ENCODE measurements at places on chromosomes 12 and 14. TPM values are rescaled to one million over a fixed set of nuclear protein-coding genes. Genes with fewer than 3 reads are reported as not detected.

The DNAJC22 gene
- total RNA-seq = 1.1 TPM

The OTOGL gene
- 0.87 TPM for total RNA-seq

The B4GALNT3 gene
- total RNA-seq = 16.7 TPM

The KRT78 gene
- total RNA-seq = 1.1 TPM

The ERP27 gene
- total RNA-seq = 0.12 TPM

The ACRBP gene
- 172 TPM for total RNA-seq

The PFDN5 gene
- 494 TPM for total RNA-seq

The RABGGTA gene
- total RNA-seq = 70.9 TPM

The ADCY6 gene
- 26.3 TPM for total RNA-seq

The PPFIA2 gene
- 18.3 TPM for total RNA-seq

The CAPZA3 gene
- 186 TPM for total RNA-seq

The PLEKHD1 gene
- total RNA-seq = 0.87 TPM

The ULK1 gene
- total RNA-seq = 49.9 TPM

The DENND5B gene
- 60.4 TPM for total RNA-seq

The IKBIP gene
- 7.7 TPM for total RNA-seq

The PIWIL1 gene
- 53.0 TPM for total RNA-seq

The IL23A gene
- 8.1 TPM for total RNA-seq

The RTN1 gene
- total RNA-seq = 11.1 TPM

The CCDC197 gene
- 5.6 TPM for total RNA-seq

The LRP1-AS gene
- not detected for total RNA-seq

The KRT6A gene
- total RNA-seq = 0.19 TPM

The GOLT1B gene
- total RNA-seq = 13.7 TPM

The TGM1 gene
- total RNA-seq = 10.5 TPM

The HOXC12 gene
- total RNA-seq = 0.06 TPM

The CCDC175 gene
- 9.8 TPM for total RNA-seq

The PROX2 gene
- total RNA-seq = 0.08 TPM

The CLMN gene
- total RNA-seq = 68.0 TPM

The TMEM117 gene
- 17.7 TPM for total RNA-seq

The ELK3 gene
- total RNA-seq = 15.4 TPM

The CATSPERB gene
- total RNA-seq = 5.0 TPM
